MG63 (cell line): ENCODE measurements at places on chromosomes 7 and 10.
A peak's percentile ranks its signal among the peaks of the same experiment; 100 is the strongest.

DNA sequence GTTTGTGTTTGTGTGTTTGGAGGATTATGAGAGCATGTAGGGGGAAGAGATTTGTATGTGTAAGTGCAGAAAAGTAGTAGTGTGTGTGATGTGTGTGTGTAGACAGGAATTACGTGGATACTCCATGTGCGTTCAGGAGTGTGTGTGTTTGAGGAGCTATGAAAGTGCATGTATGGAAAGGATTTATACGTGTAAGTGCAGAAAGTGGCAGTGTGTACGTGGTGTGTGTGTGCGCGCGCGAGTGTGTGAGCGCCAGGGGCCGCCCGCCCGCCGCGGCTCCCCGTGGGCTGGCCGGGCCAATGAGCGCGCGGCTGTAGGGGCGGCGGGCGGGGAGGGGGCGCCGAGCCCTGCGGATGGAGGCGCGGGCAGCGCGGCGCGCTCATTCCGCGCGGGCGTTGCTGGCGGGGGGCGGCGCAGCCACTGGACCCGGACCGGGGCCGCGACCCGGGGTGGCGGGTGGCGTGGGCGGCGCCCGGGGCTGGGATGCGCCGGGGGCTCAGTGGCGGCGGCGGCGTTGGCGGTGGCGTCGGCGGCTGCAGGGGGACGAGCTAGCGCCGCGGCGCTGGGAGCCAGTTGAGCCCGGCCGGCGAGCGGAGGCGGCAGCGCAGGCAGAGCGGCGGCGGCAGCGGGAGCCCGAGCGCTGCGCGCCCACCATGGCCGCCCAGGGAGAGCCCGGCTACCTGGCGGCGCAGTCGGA is at the start of gene BICC1:
Gene BICC1 (plus strand): TSS at position 382 of the 697 bp plus-strand sequence. CDS start 272 bp downstream, at position 654.
- DNase-seq, result peak; percentile 57

- DNase-seq, result no peak
These were observed 297.1 kb downstream of the CACNA2D1 start for GRCh38 chr7:82146491-82146890.

- no peak for DNase-seq
These were observed 23.0 kb downstream of the LHPP start for GRCh38 chr10:124484661-124485060.

DNA sequence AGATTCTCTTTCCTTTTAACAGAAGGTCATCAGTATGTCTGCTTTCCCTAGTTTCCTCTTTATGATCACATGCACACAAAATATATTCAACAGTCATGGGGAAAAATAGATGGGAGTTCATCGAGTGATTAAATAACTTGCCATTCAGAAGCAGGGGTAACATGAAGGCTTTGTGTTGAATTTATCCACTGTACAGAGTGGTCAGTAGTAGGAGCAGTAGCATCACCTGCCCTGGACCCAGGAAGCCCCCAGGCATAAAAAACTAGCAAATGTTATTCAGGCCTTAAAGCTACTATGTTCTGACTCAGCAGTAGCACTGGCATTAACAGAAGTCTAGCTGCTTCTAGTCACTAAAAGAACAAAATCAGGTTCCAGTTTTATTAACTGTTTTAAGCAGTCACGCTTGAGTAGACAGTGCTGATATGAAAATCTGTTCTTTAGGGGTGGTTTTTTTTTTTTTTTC is 31.4 kb upstream of the FAM133B start:
- DNase-seq, result no peak

GRCh38 chr10:792083-792791 is 102.8 kb upstream of the DIP2C start:
- DNase-seq, result no peak

GRCh38 chr10:29667191-29667590 is 32.4 kb upstream of the SVIL start:
- no peak for DNase-seq

DNA sequence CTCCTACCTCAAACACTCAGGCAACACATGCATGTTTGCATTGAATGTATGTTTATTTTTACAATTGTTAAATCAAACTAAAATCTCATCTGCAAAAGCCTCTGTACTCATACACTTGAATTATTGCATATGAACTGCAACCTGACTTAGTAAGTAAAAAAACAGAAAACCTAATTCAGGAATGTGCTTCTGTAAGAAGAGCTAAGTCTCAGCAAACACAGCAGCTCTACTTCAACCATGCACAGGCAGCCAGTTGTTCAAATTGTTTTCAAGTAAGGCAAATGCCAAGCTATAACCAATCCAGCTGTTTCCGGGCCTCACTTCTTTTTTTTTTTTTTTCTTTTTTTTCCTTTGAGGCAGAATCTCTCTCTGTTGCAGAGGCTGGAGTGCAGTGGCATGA is 93.5 kb upstream of the MALRD1 start:
- DNase-seq, result no peak

DNA sequence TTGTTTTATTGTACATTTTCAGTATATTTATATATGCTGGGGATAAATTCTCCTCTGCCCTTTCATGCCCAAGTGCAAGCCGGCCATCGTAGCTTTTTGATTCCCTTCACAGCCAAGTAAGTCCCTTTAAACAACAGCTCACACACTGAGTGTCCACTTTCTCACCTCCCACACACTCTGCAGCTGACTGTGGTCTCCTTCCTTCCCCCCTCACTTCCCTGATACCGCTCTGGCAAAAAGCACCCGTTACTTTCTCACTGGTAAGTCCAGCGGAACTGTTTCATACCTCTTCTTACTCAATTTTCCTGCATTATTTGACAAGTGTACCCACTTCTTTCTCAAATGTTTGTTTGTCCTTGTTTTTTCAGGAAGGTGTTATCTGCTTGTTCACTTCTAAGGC is 35.2 kb downstream of the MGAM start:
- DNase-seq, result no peak

DNA sequence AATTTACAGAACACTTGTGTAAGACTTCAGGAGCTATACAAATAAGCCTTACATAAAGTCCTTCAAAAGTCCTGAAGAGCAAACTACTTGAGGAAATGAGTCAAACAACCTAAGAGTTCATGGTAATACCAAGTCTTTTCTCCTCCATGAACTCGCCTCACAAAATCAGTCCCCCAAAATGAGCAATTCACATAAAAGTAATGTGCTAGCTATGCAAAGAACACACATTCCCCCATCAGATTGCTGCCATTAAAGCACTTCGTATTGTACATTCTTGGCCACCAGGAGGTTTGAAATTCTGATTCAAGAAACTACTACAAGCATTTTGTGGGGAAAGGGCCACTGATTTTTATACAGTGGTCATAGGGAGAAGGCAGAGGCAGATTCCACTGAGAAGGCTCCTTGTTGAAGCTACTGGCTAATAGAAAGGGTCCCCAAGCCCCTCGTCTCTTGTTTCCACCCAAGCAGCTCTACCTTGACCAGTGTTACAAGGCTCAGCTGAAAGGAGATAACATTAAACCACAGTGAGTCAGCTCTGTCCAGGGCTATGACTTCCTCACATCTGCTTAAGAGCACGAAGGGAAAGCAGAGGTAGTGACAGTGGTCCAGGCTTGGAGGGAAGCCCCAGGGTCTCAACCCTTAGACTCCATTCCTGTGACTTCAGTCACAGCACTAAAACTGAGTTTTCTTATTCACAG is 115.2 kb upstream of the CDK1 start:
- DNase-seq, result no peak

DNA sequence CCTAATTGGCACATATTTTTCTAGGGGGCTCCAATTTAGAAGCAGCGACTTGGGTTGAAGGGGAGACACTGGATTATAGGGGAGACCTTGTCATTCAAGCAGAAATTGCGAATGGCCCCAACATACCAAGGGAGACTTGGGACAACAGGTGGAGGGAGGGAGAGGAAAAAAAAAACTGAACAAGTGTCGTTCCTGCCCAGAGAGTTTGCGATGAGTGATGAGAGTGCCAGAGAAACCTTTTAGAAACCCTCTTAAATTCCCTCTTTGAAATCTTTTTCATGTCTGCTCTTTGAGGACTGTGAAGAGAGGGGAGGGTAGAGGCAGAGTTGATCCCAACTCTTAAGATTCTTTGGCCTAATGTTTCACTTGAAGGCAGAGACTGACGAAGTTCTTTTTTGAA is 24.3 kb downstream of the RBM20 start:
- DNase-seq, result no peak

DNA sequence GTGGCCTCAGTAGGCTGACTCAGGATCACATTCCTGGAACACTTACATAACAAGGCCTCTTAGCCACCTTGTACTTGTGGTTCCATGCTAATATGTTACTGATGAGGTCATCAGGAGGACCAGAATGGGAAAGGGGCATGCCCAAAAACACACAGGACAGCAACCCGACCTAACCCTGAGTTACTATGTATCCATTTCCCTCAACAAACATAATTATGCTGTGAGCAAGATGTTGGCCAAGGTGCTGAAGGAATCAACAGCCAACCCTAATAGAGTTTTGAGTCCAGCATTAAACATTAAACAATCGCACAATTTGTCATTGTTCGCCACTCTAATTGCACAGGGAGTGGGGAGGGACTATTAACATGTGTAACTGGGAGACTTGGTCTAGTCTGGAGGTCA is 129.4 kb downstream of the PLPP4 start:
- no peak for DNase-seq

- DNase-seq, result no peak
These were observed 219.5 kb upstream of the POT1 start for GRCh38 chr7:125149151-125149550.

GRCh38 chr7:52436278-52436677 is 599.2 kb upstream of the POM121L12 start:
- DNase-seq, result no peak

DNA sequence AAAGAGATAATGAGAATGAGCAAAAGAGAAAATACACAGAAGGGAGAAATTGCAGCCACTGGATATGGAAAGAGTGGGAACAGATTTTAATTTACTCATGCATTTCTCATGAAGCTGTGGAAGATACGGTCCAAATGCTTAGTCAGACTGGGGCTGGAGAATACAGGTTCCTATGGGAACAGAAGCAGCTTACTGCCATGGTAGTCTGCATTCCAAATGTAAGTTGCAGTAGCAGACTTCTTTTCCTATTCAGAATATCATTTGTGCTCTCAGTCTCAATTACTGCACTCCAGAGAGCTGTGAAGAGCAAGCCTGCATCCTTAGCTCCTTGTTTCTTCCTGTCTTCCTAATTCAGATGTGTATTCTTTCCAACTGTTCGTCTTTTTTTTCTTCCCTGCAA is 190.8 kb upstream of the TMEM196 start:
- DNase-seq, result no peak

DNA sequence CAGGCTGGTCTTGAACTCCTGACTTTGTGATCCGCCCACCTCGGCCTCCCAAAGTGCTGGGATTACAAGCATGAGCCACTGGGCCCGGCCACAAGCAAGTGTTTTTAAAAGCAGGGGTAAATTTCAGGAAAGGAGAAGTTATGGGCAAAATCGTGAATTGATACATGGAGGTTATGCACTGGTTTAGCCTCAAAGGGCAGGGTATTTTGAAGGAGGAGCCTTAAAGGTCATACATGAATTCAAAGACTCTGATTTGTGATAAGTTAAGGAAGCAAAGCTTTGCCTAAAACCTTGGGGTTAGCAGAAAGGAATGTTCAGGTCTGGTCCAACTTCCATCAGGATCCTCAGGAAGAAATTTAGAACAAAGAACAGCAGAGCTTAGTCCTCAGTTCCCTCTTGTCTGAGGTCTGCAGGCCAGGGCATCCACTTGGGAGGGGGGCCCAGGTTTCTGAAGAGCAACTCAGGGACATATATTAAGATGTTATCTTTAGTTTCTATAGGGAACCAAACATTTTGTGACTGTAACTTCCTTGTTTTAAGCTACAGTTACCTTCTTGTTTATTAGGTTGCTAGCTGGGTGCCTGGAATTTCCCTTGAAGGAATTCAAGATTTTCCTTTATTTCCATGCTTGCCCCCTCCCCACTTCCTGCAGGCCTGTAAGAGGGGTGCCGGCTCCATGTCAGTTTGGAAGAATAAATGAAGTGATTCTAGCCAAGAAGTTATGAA is 2.8 kb upstream of the REPIN1 start:
- DNase-seq, result no peak

DNA sequence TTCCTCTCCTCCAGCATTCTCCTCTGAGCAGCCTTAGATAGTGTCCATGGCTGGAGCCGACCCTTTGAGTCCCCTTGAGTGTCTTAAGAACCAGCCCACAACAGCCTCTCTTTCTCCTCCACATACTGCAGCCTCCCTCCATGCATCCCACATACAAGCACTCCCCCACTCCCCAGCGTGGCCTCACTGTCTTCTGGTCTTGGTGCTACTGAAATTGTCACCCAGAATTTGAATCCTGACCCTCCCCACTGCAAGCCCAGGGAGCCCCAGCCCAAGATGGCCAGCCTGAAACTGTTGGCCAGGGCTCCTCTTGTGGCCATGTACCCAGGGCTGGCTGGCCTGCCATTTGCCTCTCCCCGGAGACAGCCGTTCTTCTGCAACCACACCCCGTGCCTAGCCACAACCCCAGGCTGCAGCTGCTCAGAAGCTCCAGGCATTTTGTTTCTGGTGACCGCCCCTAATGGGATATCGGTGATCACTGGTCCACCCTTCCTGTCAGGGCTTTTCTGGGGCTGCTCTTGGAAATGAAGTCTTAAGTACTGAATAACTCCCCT is 18.8 kb upstream of the SH2D4B start:
- DNase-seq, result no peak

DNA sequence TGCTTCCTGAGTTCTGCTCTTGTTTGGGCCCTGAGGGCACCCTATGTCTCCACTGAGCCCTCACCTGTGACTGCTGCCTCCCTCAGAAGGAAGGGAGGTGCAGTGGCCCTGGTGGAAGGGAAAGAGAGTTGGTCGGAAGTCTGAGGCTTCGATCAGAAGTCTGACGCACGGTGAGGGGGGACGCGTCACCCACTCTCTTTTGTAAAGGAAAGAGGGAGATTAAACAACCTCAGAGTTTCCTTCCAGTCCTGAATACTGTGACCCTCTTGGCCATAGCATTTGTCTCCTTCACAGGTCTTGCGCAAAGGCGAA is 31.4 kb upstream of the TRIM8 start:
- no peak for DNase-seq

DNA sequence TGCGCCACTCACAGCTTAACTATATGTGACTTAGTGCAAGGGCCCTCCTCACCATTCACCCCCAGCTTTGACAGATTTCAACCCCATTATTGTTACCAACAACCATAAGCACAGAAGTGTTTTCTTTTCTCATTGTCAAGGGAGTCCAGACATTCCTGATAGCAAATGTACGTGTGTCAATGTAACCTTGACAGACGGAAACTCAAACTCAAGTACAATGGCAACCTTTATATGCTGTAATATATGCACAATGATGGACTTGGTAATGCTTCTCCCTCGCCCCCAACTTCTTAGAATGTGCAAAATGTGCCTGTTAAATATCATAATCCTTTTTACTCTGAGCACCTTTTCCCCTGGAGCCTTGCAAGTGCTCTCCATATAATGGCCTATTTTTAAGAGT is 34.7 kb downstream of the CYCS start:
- no peak for DNase-seq

GRCh38 chr10:6133331-6134098 is 44.7 kb downstream of the RBM17 start:
- DNase-seq, result no peak

GRCh38 chr10:101693978-101694673 is 844 bp downstream of the FBXW4 start:
- peak; percentile 66 for DNase-seq

DNA sequence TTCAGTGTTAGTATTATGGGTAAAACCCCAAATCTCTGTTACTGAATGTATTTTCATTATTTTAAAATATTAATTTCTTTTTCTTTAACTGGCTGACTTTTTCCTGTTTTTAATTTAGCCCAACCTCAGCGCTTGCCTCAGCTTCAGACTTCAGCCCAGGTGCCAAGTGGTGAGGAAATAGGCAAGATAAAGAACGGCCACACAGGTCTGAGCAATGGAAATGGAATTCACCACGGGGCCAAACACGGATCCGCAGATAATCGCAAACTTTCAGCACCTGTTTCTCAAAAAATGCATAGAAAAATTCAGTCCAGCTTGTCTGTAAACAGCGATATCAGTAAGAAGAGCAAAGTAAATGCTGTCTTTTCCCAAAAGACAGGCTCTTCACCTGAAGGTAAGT is 57.5 kb downstream of the MDFIC start:
- peak; percentile 2 for DNase-seq
